ENCODE measurements at places on chromosomes 1 and 21.

GRCh38 chr1:156488566-156489165 is 11.9 kb downstream of the MEF2D start:
- DNase-seq, result no peak

- no peak for DNase-seq
Measured at GRCh38 chr1:42430286-42431135, 25.3 kb downstream of the ZMYND12 start.

DNA sequence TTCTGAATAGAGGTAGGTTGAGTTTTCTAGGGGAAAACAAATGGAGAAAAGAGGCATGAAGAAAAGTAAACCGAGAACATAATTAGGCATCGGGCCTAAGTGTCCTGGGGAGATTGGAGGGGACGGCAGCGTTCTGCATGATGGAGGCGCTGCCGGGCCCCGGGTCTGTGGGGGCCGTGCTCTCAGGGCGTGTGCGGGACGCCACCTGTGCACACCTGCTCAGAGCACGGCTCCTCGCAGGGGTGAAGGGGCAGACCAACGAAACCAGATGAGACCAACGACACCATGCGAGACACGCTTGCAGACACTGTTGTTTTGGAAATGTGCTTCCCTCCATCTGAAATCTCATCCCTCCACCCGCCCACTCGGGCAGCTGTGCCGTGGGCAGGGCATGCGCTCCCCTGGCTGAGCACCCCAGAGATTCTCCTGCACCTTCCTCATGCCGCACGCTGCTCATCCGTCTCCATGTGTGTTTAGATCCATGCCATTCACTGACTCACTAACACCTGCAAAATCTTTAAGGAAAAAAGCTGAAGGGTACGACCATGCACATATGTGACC is 28.2 kb upstream of the TRAPPC10 start:
- DNase-seq, result no peak

GRCh38 chr1:44571712-44572571 is 102.3 kb downstream of the TMEM53 start:
- DNase-seq, result peak; percentile 35

- DNase-seq, result peak; percentile 49
Measured at GRCh38 chr1:230204842-230205241, 137.8 kb downstream of the GALNT2 start.

- DNase-seq, result no peak
Measured at GRCh38 chr21:17921579-17922530, 102.7 kb upstream of the C21orf91 start.

- DNase-seq, result no peak
Measured at GRCh38 chr1:59878370-59878769, 48.2 kb downstream of the CYP2J2 start.

DNA sequence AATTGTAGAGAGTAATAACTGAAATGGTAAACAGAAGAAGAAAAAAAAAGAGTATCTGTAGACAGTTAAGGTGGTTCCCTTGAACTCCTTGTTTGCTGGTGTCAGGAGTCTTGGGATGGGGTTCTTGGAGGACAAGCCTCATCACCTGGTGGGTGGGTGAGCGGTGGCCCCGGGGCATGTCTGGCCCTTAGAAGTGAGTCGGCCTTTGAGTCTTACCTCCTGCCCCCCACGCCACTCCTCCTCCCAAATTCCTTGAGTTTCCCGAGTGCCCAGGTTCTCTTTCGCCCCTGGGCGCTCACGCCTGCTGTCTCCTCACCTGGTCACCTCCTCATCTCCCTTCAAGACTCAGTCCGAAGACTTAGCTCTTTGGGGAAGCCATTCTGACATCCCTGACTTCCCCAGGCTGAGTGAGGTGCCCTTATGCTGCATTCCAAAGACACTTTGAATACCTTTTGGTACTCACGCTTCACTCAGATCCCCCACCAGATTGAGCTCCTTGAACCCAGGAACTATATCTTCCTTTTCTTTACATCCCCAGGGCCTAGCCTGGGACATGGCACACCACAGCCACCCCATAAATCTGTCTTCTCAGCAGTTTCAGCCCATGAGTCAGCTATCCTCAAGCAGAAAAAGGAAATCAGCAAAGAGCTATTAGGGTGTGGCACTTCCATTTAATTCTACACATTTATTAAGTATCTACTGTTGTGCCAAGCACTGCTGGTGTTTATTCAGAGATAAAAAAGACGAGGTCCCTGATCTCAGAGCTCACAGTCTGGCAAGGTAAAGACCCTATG is 13.5 kb upstream of the IKBKE start:
- no peak for DNase-seq

- no peak for DNase-seq
Measured at GRCh38 chr21:17673261-17674020, 60.7 kb upstream of the BTG3 start.

GRCh38 chr1:220527279-220527907 is 543 bp upstream of the MARK1 start:
- DNase-seq, result peak; percentile 45

- DNase-seq, result no peak
Measured at GRCh38 chr1:152182431-152182830, 23.4 kb upstream of the RPTN start.

Data from NCI-H2029 treated with DMSO at 0.1 percent for 48 hours (cell line).